ENCODE measurements at places on chromosomes 6 and 20.
A peak's percentile ranks its signal among the peaks of the same experiment; 100 is the strongest.

DNA sequence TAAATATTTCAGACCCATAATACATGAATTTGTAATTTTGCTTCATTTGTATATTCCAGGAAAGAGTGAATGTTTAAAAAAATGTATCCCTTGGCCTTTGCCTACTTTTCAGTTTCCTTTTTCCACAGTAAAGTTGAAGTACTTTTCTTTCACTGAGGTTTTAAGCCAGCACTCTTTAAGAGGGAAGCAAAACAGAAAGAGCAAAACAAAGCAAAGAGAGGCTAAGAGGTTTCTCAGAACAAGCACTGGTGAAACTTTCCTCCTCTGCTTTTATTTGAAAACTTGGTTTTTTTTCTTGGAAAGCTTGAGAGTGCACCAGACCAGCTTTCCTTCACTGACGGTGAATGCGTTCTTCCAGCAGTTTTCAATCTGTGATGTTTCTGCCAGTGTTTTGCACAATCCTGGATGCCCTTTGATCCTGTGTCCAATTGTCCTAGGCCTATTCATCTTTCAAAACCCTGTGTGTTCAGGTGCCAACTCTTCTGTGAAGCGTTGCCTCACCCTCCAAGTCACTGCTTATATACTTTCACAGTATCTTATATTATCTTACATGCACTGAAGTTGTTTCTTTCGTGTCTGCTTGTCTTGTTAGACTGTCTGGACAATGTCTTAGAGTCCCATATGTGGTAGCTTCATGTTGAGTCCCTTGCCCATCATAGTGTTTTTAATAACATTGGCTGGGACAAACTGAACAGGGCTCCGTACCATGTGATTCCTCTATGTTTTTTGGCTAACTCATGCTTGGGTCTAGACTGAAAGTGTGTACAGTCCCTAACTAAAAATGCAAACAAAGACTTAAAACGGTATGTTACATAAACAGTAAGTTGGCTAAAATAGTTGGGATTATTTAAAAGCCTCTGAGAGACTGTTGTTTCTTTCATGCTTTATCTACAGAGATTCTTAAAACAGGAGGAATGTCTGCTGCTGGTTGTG, 1.9 kb downstream of the RNF217 start:
- DNase-seq, result peak; percentile 22

DNA sequence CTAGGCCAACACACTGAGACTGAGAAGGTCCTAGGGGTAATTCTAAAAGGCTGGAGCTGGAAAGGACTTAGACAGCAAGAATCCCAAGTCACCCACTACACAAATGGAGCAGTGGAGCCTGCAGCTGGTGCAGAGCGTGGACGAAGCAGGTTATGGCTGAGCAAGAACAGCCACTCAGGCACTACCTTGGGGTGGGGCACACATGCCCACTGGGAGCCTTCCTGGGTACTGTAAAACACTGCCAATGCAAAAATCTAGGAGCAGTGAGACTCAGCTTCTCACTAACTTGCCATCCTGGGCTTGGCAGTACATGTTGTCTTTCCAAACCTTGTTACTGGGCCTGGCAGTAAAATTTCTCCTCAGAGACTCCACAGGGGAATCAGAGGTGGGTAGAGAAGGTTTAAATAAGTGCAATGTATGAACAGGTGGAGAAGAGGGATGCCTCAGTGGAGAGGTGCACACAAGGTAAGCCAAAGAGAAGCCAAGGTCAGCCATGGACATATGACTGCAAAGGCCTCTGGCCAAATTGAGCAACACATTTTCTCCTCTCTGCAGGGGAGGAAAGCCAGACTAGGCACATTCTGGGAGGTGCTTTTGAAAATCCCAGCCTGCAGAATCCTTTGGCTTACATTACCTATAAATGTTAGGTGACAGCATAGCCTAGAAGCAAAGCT, 105.6 kb downstream of the TNFRSF21 start:
- no peak for DNase-seq

- peak; percentile 87 for DNase-seq
Observed at GRCh38 chr6:57158658-57159057, 13.5 kb upstream of the BAG2 start.

GRCh38 chr20:4944518-4945313, 56.6 kb downstream of the SLC23A2 start:
- DNase-seq, result peak; percentile 34

DNA sequence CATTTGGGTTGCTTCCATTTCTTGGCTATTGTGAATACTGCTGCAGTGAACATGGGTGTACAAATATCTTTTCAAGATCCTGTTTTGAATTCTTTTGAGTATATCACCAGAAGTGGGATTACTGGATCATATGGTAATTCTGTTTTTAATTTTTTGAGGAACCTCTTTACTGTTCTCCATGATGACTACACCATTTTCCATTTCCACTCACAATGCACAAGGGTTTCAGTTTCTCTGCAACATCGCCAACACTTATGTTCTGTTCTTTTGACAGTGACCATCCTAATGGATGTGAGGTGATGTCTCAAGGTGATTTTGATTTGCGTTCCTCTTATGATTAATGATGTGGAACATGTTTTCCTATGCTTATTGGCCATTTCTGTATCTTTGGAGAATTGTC, 214.4 kb upstream of the ZFP64 start:
- no peak for DNase-seq

- DNase-seq, result no peak
Observed at GRCh38 chr20:62805155-62805710, 598 bp downstream of the OGFR start.

All from bronchial epithelial cell (primary cell).